Esophagus squamous epithelium (tissue), 5 donors: ENCODE measurements at places on chromosomes 2 and 18.

- no peaks in the 10 kb centered on the region for H3K27me3 ChIP-seq
- DNase-seq = no peak
- H3K4me3 ChIP-seq = no peak overlapping the region
- no peaks in the 10 kb centered on the region for H3K36me3 ChIP-seq
These were observed 73.8 kb downstream of the HDAC4 start for GRCh38 chr2:239326831-239327535.

GRCh38 chr2:239291475-239292350 lies 109.1 kb downstream of the HDAC4 start:
- H3K27me3 ChIP-seq = no peaks in the 10 kb centered on the region
- no peak overlapping the region for H3K4me3 ChIP-seq
- peaks cover 96% of the 10 kb centered on the region for H3K4me1 ChIP-seq

- no peaks in the 10 kb centered on the region for H3K4me1 ChIP-seq
- DNase-seq = no peak
- no peak overlapping the region for H3K4me3 ChIP-seq
These were observed 38.7 kb downstream of the REEP1 start for GRCh38 chr2:86298411-86299390.

DNA sequence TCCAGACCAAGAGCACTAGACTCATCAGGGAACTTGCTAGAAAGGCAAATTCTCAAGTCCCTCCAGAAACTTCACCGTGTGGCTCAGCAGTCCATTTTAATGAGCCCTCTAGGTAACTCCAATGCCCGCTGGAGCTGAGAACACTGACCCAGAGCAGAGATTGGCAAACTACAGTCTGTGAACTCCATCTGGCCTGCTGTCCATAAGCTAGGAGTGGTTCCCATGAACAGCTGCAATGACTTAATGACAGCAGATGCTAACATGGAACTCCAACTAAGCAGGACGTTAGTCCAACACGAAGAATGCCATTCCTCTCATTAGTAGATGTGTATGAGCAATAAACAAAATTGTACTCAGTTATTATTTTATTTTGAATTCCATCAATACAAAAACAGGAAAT lies 371.9 kb downstream of the STK39 start:
- no peak for DNase-seq
- H3K36me3 ChIP-seq = no peaks in the 10 kb centered on the region
- H3K4me1 ChIP-seq = no peaks in the 10 kb centered on the region
- H3K4me3 ChIP-seq = no peak overlapping the region

GRCh38 chr18:58005885-58006523 lies 38.0 kb upstream of the NEDD4L start:
- peak overlapping the region; percentile 29 for H3K27ac ChIP-seq
- H3K4me3 ChIP-seq = no peak overlapping the region
- H3K27me3 ChIP-seq = no peaks in the 10 kb centered on the region
- DNase-seq = no peak
- H3K4me1 ChIP-seq = no peaks in the 10 kb centered on the region

DNA sequence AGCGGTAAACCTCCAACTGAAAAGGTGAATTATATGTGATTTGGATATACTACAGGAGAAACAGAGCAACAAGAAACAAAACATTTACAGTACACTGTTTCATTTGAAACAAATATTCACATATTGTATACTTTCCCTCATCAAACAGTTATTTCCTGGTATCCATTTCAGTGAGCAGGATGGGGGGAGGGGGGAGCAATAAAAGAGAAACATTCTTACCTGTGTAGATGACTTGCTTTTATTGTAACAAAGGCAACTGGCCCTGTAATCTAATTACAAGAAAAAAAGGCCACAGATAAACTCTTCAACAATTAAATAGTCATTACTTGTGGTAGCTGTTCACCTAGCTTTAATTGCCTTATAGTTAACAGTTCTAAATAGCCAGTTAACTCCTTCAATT lies 3.9 kb upstream of the PPP1CB start:
- no peaks in the 10 kb centered on the region for H3K27me3 ChIP-seq
- peaks cover 7% of the 10 kb centered on the region for H3K4me1 ChIP-seq
- no peak for DNase-seq

DNA sequence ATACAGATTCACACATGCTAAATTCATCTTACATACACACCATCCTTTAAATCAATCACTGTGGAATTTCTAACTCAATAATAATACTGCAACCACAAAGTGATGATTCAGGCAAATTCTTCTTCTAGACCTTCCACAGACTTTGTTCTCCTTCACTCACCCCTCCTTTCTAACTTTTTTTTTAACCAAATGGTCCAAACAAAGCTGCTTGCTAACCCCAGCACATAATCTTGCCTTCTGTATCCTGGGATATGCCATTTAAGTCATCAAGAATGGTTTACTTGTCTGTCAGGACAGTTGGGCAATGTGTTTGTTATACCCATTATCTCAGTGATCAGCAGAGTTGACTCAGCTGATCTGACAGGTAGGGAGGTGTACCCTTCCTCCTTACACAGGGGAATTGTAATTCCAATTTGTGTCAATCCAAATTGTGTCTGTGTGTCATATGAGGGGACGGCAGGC lies 10.0 kb downstream of the SLC40A1 start:
- H3K27me3 ChIP-seq = no peaks in the 10 kb centered on the region
- H3K4me3 ChIP-seq = no peak overlapping the region
- H3K36me3 ChIP-seq = peaks cover 4% of the 10 kb centered on the region
- H3K4me1 ChIP-seq = no peaks in the 10 kb centered on the region
- no peak overlapping the region for H3K27ac ChIP-seq
- no peak for DNase-seq

DNA sequence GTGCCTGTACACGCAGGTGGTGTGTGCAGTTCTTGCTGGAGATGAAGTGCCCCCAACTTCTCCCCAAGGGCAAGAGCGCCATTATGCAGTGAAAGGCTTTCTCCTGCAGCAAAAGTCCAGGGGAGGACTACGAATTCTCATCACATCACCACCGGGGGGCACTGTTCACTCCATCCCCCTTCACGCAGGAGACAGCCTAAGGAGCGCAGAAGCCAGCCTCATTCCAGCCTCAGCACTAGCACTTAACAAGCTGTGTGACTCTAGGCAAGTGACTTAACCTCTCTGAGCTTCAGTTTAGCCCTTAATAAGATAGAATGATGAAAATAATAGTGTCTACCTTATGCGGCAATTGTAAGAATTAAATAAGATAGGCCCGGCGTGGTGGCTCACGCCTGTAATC lies 32.3 kb downstream of the DNMT3A start:
- H3K27ac ChIP-seq = no peak overlapping the region
- DNase-seq = no peak
- H3K4me3 ChIP-seq = no peak overlapping the region
- no peaks in the 10 kb centered on the region for H3K27me3 ChIP-seq

GRCh38 chr2:216339456-216340279 lies 32.6 kb downstream of the MARCHF4 start:
- no peaks in the 10 kb centered on the region for H3K36me3 ChIP-seq
- no peak overlapping the region for H3K4me3 ChIP-seq
- H3K27ac ChIP-seq = no peak overlapping the region
- no peak for DNase-seq

DNA sequence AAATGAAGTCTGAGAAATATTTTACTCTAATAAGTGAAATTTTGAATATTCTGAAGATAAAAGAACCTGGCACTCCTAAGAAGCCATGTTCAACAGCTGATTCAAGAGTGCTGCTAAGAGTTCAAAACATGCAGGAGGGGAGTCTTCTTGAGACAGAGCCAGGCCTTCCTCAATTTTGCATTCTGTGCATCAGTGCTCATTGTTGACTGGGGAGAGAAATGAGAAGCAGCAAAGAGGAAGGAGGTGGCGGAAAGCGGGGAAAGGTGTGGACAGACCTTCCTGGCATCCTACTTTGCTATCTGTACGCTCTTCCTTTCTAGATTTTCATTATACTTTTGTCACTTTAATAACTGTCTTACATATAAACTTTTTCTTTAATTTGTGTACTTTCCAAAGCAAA lies 29.7 kb upstream of the TXNDC2 start:
- H3K4me3 ChIP-seq = no peak overlapping the region
- H3K36me3 ChIP-seq = no peaks in the 10 kb centered on the region

- H3K27me3 ChIP-seq = no peaks in the 10 kb centered on the region
- no peak for DNase-seq
- H3K36me3 ChIP-seq = no peaks in the 10 kb centered on the region
These were observed 88.4 kb upstream of the NRP2 start for GRCh38 chr2:205593891-205594290.

DNA sequence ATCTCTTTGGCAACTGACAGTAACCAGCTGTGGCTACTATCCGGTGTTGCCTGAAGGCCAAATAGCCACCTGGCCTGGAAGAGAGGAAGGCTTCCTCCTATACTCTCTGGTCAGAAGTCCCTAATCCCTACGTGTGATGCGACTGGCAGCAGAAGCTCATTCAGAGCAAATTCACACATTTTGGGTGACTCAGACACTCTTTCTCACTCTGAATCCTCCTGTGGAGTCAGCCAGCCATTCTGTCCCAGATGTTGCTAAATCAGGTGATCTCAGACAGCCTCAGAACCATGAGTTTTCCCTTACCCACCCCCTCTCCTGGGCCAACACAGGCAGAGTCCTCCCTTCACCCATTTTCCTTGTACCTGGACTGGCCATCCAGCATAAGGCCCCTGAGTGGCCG lies 34.7 kb downstream of the CFAP53 start:
- H3K4me3 ChIP-seq = no peak overlapping the region
- no peaks in the 10 kb centered on the region for H3K27me3 ChIP-seq
- no peak for DNase-seq
- no peak overlapping the region for H3K27ac ChIP-seq

DNA sequence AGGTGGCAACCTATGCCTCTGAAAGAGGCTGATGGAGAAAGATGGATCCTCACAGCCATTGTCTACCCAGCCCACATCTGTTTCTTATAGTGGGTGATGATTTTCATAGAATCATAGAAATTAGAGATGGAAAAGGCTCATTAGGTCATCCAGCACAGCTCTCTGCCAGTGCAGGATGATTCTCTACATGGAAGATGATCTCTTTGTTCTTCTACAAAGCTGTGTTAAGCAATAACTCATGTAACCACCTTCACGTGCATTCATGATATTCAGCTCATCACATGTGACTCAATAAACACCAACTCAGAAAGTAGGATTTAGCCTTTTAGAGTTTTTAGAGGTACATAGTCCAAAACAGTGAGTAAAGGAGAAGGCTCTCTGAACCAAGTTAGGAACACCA lies 539.4 kb upstream of the ID2 start:
- no peaks in the 10 kb centered on the region for H3K36me3 ChIP-seq
- DNase-seq = no peak
- H3K27ac ChIP-seq = no peak overlapping the region
- H3K4me3 ChIP-seq = no peak overlapping the region
- H3K4me1 ChIP-seq = no peaks in the 10 kb centered on the region

GRCh38 chr2:62423235-62423634 lies 82.8 kb downstream of the TMEM17 start:
- peaks cover 61% of the 10 kb centered on the region for H3K4me1 ChIP-seq
- H3K27me3 ChIP-seq = no peaks in the 10 kb centered on the region
- H3K36me3 ChIP-seq = no peaks in the 10 kb centered on the region
- no peak for DNase-seq
- H3K27ac ChIP-seq = peak overlapping the region; percentile 91

DNA sequence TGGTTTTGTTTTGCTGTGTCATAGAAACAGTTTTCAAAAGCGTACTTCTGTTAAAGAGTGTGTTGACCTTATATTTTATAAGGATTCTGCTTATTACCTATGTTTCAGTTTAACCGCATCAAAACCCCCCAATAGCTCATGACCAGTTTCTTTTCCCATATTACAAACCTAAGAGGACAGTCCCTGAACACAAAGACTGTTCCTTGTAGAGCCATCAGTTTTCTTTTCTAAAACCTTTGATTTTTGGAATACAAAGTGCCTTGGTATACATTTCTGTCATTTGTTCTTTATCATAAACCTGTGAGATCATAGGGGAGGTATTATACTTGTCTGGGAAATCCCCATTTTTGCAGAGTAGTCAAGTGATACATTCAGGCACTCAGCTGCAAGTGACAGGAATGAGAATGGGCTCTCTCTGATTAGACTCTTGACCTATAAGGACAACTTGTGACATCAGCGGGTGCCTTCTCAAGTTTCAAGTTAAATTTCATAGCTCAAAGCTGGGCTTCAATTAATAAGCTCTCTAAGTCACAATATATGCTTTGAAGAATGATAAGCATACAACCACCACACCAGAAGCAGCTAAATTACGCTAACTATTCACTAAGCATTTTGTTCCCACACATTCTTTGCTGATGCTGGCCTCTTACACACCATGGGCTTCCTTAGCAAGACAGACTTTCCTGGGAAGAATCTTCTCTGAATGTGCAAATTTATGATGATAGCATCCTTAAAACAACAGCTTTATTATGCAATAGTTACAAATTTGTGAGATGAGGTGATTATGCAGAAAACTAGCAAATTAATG lies 97.5 kb upstream of the CD302 start:
- no peak overlapping the region for H3K27ac ChIP-seq
- no peak overlapping the region for H3K4me3 ChIP-seq
- no peaks in the 10 kb centered on the region for H3K4me1 ChIP-seq
- H3K27me3 ChIP-seq = no peaks in the 10 kb centered on the region
- DNase-seq = no peak

DNA sequence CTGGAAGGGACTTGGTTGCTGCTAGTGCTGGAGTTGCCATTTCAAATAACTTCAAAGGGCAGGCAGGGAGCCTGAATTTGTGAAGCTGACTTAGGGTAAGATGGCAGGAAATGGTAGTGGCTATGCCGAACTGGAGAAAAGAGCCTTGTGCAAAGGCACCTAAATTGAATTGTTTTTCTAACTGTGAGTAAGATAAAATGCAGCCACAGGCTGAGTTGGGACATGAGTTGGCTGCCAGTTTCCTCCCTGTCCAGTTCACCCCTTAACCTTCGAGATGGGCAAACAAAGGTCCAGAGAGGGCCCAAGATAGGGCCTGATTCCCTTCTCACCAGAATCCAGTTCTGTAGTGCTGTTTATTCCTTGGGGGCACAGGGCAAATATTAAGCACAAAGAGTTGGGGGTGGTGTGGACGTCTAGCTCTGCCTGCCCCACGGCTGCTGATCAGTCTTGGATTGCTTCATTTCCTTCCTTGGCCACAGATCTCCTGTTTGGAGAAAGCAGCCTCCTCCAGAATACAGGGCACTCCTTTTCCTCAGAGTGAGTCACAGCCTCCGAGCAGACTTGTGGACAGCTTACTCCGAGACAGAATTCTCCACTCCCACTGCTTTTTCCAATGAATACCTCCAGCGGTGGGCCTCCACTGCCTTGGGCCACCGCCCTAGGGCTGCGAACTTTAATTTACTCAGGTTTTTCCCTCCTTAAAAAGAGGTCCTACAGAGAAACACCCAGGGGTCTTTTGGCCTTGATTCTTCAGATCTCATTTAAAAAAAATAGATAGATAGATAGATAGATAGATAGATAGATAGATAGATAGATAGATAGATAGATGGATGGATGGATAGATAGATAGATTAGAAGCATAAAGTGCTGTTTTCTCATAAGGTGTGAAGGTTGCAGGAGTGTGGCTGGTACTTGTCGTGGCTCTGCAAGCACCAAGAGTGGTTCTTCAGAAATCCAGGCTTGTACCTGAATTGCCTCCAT lies 18.4 kb upstream of the SLC20A1 start:
- peak overlapping the region; percentile 73 for H3K27ac ChIP-seq
- H3K27me3 ChIP-seq = no peaks in the 10 kb centered on the region
- H3K36me3 ChIP-seq = no peaks in the 10 kb centered on the region
- DNase-seq = no peak
- H3K4me3 ChIP-seq = no peak overlapping the region
- peaks cover 74% of the 10 kb centered on the region for H3K4me1 ChIP-seq

- H3K27me3 ChIP-seq = no peaks in the 10 kb centered on the region
- H3K27ac ChIP-seq = no peak overlapping the region
- no peaks in the 10 kb centered on the region for H3K36me3 ChIP-seq
- no peak overlapping the region for H3K4me3 ChIP-seq
- no peak for DNase-seq
These were observed 9.2 kb upstream of the GALNT3 start for GRCh38 chr2:165803123-165803760.

- H3K27me3 ChIP-seq = no peaks in the 10 kb centered on the region
- H3K4me1 ChIP-seq = no peaks in the 10 kb centered on the region
- DNase-seq = no peak
- peak overlapping the region; percentile 53 for H3K27ac ChIP-seq
- no peaks in the 10 kb centered on the region for H3K36me3 ChIP-seq
These were observed 105.9 kb upstream of the RBBP8 start for GRCh38 chr18:22827216-22827615.
